Endothelial cell (in vitro differentiated cells): ENCODE measurements at places on chromosomes 1 and 21.

DNA sequence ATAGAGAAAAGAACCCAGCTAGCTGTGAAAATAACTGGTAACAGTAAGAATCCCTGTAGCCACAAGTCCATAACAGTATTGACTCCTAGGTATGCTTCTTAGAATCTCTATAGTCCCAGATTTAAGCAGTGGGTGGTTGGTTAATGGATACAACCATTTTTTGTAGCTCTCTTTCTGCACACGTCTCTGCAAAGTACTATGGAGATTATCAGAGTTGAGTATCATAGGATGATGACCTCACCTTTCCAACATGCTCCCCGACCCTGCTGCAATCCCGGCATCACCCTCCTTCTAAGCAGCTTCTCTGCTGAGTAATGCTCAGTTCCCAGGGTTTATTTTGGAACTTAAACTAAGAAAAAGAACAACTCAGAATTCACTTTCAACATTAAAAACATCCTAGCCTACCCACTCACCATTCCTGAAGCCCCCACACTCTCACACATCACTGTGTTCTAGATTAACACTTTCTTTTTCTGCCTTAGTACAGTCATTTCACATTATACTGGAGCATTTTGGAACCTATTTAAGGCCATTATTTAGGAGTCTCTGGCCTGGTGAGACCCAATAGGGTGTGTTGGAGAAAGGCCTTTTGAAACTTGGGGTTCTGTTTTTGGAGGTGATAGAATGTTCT lies 2.7 kb downstream of the MLLT11 start:
- no peak for DNase-seq

DNA sequence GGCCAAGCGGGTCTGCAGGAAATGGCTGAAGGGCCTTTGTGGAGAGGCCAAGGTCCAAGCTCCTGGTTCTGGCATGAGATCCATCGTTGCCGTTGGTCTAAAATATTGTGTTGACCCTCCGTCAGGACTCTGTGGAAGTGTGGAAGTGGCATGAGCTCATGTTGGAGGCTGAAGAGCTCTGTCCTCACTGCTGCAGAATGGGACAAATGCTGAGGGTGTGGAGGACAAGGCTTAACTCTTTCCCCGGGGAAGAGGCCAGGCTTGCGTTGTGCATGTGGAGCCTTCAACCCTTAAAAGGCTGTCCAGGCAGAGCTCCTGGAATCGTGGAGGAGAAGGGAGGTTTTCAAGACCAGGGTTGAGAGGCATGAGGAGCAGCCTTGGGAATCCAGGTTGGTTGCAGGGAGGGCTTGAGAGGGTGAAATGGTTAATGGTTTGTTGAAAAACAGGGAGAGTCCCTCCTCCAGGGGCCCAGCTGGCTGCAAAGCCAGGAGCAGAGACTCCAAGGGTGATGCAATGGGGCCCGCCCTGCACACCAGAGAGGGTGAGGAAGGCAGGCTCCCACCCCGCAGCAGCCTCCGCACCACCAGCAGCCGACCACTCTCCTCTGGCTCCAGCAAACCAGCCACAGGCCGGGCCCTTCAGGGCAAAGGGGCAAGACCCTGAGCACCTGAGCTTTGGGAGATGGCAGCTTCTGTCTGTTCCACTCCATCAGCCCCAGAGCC lies 6.7 kb upstream of the AHCYL1 start:
- no peak for DNase-seq

- no peak for DNase-seq
Measured at GRCh38 chr1:72521659-72522058, 239.3 kb upstream of the NEGR1 start.

GRCh38 chr1:214220891-214221290 lies 60.1 kb upstream of the SMYD2 start:
- no peak for DNase-seq

DNA sequence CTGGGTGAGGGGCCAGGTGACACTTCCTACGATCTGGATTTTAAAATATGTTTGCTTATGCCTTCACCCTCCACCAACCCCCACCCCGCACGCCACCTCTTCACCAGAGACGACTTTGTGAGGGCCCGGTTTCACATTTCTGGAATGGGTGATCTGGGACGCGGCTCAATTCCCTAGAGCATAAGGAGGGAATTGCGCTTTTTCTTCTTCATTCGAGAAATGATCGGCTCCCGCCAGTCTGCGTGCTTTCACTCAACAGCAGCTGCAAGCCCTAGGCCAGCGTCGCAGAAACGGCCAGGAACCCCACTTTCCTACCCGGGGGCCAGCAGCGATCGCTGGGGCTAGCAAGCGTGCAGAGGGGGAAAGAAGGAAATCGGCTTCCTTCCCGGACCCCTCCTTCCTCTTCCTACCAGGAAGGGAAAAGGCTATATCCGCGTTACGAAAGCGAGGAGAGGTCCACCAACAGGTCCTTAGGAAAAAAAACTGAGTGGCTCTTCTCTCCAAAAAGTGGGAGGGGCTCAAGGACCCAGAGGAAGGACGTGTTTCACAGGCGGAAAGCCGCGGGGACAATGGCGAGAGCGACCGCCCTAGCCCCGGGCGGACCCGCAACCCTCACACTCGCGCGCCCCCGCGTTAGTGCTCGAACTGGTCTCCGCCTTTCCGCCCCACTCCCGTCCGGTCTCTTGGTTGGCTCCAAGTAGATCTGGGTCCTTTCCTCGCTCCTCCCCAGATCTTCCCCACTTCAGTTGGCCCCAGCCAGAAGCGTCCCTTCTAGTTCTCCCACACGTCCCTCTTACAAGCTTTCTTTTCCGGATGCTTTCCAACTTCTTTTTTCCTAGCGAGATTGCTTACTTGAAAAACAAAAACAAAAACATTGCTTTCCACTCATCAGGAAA lies 1.1 kb upstream of the ADAMTS1 start:
- DNase-seq, result peak; percentile 80

DNA sequence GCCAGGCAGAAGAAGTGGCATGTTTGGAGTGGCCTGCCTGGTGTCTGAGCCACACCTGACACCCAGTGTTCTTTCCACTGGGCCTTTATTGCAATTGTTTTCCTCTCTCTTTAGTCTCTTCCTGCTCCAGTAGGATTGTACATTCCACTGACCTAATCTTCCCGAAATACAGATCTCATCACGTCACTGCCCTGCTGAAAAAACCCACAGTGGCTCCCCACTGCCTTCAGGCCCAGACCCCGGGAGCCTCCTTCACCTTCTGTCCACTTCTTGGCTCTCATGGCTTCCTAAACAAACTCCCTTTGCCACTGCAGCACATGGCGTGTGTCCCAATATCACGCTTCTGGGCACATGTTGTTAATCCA lies 25.3 kb upstream of the ATP5PO start:
- no peak for DNase-seq

- no peak for DNase-seq
Measured at GRCh38 chr1:204619721-204620120, 65.8 kb downstream of the LRRN2 start.

GRCh38 chr21:31580866-31581276 lies 78.6 kb upstream of the SOD1 start:
- peak; percentile 86 for DNase-seq

GRCh38 chr21:35924714-35925301 lies 135.5 kb downstream of the SETD4 start:
- no peak for DNase-seq
